ENCODE measurements at places on chromosomes 2 and 18. TPM values are rescaled to one million over a fixed set of nuclear protein-coding genes. Genes with fewer than 3 reads are reported as not detected.
A peak's percentile ranks its signal among the peaks of the same experiment; 100 is the strongest.

DNA sequence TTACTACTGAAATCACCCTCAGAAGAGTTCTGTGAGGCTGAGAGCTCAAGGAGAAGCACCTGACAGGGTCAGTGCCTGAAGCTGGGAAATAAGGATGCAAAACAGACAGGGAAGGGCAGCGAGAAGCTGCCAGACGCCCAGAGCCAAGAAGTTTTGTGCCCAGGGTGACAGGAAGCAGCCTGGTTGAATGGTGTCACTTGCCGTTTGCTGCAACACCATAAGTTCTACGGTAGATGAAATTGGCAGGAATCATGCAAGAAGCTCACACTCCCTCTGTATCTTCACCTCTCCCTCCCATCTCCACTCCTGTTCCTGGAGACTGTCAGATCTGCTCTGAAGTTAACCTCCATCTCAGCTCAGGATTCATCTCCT, 117.0 kb upstream of the SLC14A2 start:
- H3K4me3 ChIP-seq = no peak overlapping the region
- DNase-seq = no peak
- no peaks in the 10 kb centered on the region for H3K4me1 ChIP-seq
- H3K27me3 ChIP-seq = peaks cover 19% of the 10 kb centered on the region
- no peak overlapping the region for H3K27ac ChIP-seq

GRCh38 chr2:74041182-74041581, 56.5 kb downstream of the TET3 start:
- H3K4me1 ChIP-seq = peaks cover 16% of the 10 kb centered on the region
- H3K27me3 ChIP-seq = no peaks in the 10 kb centered on the region
- DNase-seq = no peak
- peaks cover 2% of the 10 kb centered on the region for H3K36me3 ChIP-seq
- H3K4me3 ChIP-seq = no peak overlapping the region
- no peak overlapping the region for H3K27ac ChIP-seq

DNA sequence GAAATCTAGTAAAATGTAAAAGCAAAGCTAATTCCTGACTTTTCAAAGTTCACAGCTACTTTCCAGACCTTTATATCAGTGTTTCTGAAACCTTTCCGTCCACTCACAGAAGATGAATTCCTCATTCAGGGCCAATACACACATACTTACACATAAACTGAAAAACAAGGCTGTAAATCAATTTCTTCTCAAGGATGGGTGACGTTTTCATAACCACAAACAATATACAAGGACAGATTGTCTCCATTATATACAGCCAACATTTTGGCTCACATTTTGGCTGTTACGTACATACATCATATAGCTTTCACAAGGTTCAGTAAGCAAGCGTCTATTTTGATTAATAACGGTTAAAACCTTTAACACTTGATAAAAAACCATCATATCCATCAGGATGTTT, 1.4 kb downstream of the RPRD1A start:
- peaks cover 9% of the 10 kb centered on the region for H3K4me1 ChIP-seq
- peak overlapping the region; percentile 81 for H3K4me3 ChIP-seq
- no peaks in the 10 kb centered on the region for H3K36me3 ChIP-seq
- peak overlapping the region; percentile 88 for H3K27ac ChIP-seq
- H3K27me3 ChIP-seq = no peaks in the 10 kb centered on the region
- no peak for DNase-seq

- H3K4me3 ChIP-seq = no peak overlapping the region
- no peaks in the 10 kb centered on the region for H3K4me1 ChIP-seq
- DNase-seq = no peak
- no peak overlapping the region for H3K27ac ChIP-seq
These were observed 27.4 kb downstream of the ASB18 start for GRCh38 chr2:236236559-236237452.

DNA sequence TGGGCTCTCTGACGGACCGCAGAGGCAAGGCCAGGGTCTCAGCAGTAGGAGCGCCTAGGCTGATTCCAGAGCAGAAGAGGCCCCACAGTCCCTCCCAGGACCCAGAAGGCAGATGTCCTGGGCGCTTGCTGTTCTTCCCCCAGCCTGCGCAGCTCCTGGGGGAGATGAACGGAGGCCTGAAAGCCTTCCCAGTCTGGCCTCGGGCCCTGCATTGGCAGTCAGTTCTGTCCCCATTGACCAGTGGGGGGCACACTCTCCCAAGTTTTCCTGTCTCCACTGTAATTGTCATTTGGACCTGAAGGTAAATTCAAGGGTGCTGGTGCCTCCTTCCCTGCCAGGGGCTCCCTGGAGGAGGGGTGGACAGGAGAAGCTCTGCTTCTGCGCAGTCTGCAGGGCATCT, 345.7 kb downstream of the CYP26B1 start:
- no peak overlapping the region for H3K4me3 ChIP-seq
- no peaks in the 10 kb centered on the region for H3K27me3 ChIP-seq
- no peaks in the 10 kb centered on the region for H3K36me3 ChIP-seq
- no peaks in the 10 kb centered on the region for H3K4me1 ChIP-seq
- peak; percentile 64 for DNase-seq

- no peak overlapping the region for H3K27ac ChIP-seq
- no peaks in the 10 kb centered on the region for H3K36me3 ChIP-seq
- DNase-seq = no peak
- no peaks in the 10 kb centered on the region for H3K4me1 ChIP-seq
These were observed 144.6 kb upstream of the RMP24 start for GRCh38 chr18:35827903-35828275.

- no peak for DNase-seq
- no peak overlapping the region for H3K27ac ChIP-seq
- no peaks in the 10 kb centered on the region for H3K36me3 ChIP-seq
These were observed 115.3 kb upstream of the SRD5A2 start for GRCh38 chr2:31696068-31696467.

GRCh38 chr18:62088156-62088555, 98.7 kb downstream of the PIGN start:
- no peak overlapping the region for H3K4me3 ChIP-seq
- H3K27me3 ChIP-seq = no peaks in the 10 kb centered on the region
- no peaks in the 10 kb centered on the region for H3K36me3 ChIP-seq
- no peak for DNase-seq

- no peak overlapping the region for H3K4me3 ChIP-seq
- DNase-seq = no peak
- no peaks in the 10 kb centered on the region for H3K4me1 ChIP-seq
- H3K27me3 ChIP-seq = no peaks in the 10 kb centered on the region
- H3K36me3 ChIP-seq = no peaks in the 10 kb centered on the region
- no peak overlapping the region for H3K27ac ChIP-seq
These were observed 74.7 kb upstream of the PPM1B start for GRCh38 chr2:44093970-44094369.

- H3K4me1 ChIP-seq = no peaks in the 10 kb centered on the region
- no peaks in the 10 kb centered on the region for H3K36me3 ChIP-seq
- H3K4me3 ChIP-seq = no peak overlapping the region
- DNase-seq = no peak
These were observed 258.6 kb upstream of the TANK start for GRCh38 chr2:160901613-160902012.

DNA sequence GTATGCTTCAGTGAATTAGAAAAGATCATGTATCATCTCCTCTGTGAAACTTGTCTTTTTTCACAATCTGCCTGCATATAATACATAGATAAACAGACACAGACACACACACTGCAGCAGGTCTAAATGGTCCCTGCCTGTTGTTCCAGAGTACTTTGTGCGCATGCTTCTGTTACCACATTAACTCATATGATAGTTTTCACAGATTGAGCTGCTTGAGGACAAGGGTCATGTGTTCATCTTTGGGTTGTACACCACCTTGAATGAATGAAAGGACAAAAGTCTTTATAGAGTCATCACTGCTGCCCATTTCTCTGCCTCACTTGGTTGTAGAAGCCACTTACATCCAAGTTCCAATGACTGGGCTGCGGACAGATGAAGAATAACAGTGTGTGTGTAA, 72.7 kb upstream of the GLS start:
- no peaks in the 10 kb centered on the region for H3K27me3 ChIP-seq
- no peak overlapping the region for H3K27ac ChIP-seq
- no peaks in the 10 kb centered on the region for H3K36me3 ChIP-seq
- DNase-seq = no peak
- H3K4me1 ChIP-seq = no peaks in the 10 kb centered on the region
- no peak overlapping the region for H3K4me3 ChIP-seq

- no peak overlapping the region for H3K4me3 ChIP-seq
- no peaks in the 10 kb centered on the region for H3K27me3 ChIP-seq
- no peaks in the 10 kb centered on the region for H3K36me3 ChIP-seq
- no peaks in the 10 kb centered on the region for H3K4me1 ChIP-seq
- DNase-seq = no peak
These were observed 247.5 kb downstream of the PTH2R start for GRCh38 chr2:208654056-208654455.

GRCh38 chr2:202764991-202765390, 106.6 kb downstream of the ICA1L start:
- no peak for DNase-seq
- H3K4me3 ChIP-seq = no peak overlapping the region
- H3K27ac ChIP-seq = no peak overlapping the region
- no peaks in the 10 kb centered on the region for H3K36me3 ChIP-seq

- peaks cover 11% of the 10 kb centered on the region for H3K4me1 ChIP-seq
- no peak overlapping the region for H3K27ac ChIP-seq
- H3K4me3 ChIP-seq = no peak overlapping the region
- DNase-seq = no peak
These were observed 111.9 kb upstream of the COL5A2 start for GRCh38 chr2:189291460-189291859.

GRCh38 chr2:96957244-96957643, 29.1 kb downstream of the FAM178B start:
- H3K27me3 ChIP-seq = no peaks in the 10 kb centered on the region
- peaks cover 5% of the 10 kb centered on the region for H3K4me1 ChIP-seq
- DNase-seq = no peak
- no peaks in the 10 kb centered on the region for H3K36me3 ChIP-seq
- H3K27ac ChIP-seq = no peak overlapping the region
- H3K4me3 ChIP-seq = no peak overlapping the region

DNA sequence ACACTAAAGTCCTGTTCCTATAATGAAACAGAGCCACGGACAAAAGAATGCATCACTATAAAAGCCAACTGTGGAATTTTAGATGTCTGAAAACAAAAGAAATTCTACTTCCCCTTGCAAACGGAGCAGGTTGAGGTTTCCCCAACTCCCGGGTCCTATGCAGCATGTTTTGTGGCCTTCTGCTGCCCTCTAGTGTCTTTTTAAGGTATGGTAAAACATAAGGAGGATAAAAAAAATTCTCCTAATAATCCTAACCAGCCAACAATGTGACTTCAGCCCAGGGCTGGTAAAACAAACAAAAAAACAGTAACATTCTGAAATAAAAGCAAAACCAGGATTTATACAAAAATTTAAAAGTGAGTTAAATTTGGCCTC, 539.5 kb downstream of the NRXN1 start:
- H3K36me3 ChIP-seq = no peaks in the 10 kb centered on the region
- peaks cover 18% of the 10 kb centered on the region for H3K27me3 ChIP-seq
- no peak overlapping the region for H3K27ac ChIP-seq
- peak; percentile 71 for DNase-seq

DNA sequence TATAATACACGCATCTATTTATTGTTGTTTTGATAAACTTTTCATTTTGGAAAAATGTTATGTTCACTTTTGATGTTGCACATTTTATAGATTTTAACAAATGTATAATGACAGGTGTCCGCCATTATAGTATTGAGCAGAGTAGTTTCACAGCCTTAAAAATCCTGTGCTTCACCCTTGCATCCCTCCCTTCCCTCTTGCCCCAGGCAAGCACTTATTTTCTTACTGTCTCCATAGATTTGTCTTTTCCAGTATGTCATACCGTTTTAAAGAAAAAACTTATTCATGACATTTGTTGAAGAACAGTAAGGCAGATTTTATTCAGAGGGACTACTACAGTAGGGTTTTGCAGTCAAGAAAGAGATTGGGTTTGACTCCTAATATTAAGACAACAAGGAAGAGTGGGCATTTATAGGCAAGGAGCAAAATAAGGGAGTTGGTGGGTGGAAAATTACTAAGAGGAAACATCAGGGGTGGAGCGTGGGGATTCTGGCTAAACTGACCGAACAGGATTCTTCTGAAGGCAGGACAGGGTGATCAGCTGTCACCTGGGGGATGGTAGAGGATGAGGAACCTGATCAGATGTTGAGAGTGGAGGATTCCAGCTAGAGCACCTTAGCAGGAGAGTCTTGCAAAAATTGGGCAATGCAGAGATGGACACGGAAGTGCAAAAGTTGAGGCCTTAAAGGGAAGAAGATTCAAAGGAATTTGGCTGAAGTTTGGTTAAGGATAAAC, 108.8 kb downstream of the NCK2 start:
- no peaks in the 10 kb centered on the region for H3K4me1 ChIP-seq
- H3K4me3 ChIP-seq = no peak overlapping the region
- no peak for DNase-seq
- no peaks in the 10 kb centered on the region for H3K36me3 ChIP-seq

GRCh38 chr2:64865073-64865830, 123.9 kb upstream of the SLC1A4 start:
- no peaks in the 10 kb centered on the region for H3K36me3 ChIP-seq
- no peaks in the 10 kb centered on the region for H3K27me3 ChIP-seq
- peak; percentile 80 for DNase-seq
- H3K27ac ChIP-seq = peak overlapping the region; percentile 84

- DNase-seq = no peak
- peaks cover 23% of the 10 kb centered on the region for H3K4me1 ChIP-seq
- no peak overlapping the region for H3K4me3 ChIP-seq
- H3K27me3 ChIP-seq = no peaks in the 10 kb centered on the region
- no peak overlapping the region for H3K27ac ChIP-seq
These were observed 37.6 kb downstream of the GLI2 start for GRCh38 chr2:120773186-120773800.

GRCh38 chr18:73040247-73040646, 172.5 kb upstream of the NETO1 start:
- H3K27me3 ChIP-seq = no peaks in the 10 kb centered on the region
- no peaks in the 10 kb centered on the region for H3K4me1 ChIP-seq
- H3K27ac ChIP-seq = no peak overlapping the region
- no peak overlapping the region for H3K4me3 ChIP-seq
- no peak for DNase-seq

DNA sequence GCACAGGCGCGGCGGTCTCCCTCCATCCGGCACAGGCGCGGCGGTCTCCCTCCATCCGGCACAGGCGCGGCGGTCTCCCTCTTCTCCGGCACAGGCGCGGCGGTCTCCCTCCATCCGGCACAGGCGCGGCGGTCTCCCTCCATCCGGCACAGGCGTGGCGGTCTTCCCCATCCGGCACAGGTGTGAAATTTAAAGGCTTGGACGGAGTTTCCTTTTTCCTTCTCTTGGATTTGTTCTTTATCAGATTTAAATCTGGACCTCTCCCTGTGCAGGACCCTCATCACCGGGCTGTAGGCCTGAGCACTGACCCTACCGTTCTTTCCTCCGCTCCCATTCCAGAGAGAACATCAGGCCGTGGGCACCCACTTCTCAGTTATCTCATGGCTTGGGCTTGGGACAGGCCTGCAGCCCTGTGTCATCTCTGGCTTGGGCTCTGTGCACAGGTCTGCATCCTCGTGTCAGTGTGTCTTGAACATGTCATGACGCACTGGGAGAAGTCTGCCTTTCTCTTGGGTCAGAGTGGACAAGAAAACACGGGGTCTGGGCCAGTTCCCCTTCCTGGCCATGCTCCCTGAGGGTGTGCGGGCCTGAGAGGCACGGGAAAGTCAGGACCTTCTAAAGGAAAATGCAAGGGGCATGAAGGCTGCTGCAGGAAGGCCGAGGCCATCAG, 53.9 kb upstream of the PXDN start:
- no peak overlapping the region for H3K4me3 ChIP-seq
- H3K27ac ChIP-seq = no peak overlapping the region
- H3K36me3 ChIP-seq = no peaks in the 10 kb centered on the region
- H3K4me1 ChIP-seq = no peaks in the 10 kb centered on the region
- no peaks in the 10 kb centered on the region for H3K27me3 ChIP-seq
- no peak for DNase-seq

MAP3K20 gene
- 43.7 TPM for total RNA-seq

GPD2 gene
- total RNA-seq = 39.4 TPM

LCT gene
- total RNA-seq = 0.37 TPM

TOGARAM2 gene
- 0.75 TPM for total RNA-seq

CYB5A gene
- 38.7 TPM for total RNA-seq

BMP10 gene
- not detected for total RNA-seq

MARCO gene
- total RNA-seq = not detected

Data from A673 (cell line).